ENCODE measurements at places on chromosomes 2 and 18.

- no peak for DNase-seq
These were observed 148.7 kb upstream of the ITGA6 start for GRCh38 chr2:172278667-172279066.

DNA sequence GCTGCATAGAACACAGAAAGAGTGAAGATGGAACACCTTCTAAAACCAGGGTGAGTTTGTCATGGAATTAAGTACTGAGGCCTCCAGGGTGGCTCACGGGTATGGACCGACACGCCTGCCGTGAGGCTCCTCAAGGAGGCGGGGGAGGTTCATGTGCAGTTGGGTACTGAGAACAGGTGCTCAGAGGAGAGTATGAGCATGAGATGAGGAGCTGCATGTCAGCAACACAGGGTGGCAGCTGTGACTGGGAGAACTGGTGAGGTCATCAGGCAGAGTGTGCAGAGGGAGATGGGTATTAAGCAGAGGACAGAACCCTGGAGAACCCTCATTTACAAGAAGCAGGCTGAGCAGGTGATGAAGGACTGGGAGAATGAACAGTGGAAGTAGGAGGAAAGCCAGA lies 63.2 kb upstream of the KLHL29 start:
- DNase-seq = no peak

- no peak for DNase-seq
These were observed 466.6 kb upstream of the TNP1 start for GRCh38 chr2:217326238-217327022.

DNA sequence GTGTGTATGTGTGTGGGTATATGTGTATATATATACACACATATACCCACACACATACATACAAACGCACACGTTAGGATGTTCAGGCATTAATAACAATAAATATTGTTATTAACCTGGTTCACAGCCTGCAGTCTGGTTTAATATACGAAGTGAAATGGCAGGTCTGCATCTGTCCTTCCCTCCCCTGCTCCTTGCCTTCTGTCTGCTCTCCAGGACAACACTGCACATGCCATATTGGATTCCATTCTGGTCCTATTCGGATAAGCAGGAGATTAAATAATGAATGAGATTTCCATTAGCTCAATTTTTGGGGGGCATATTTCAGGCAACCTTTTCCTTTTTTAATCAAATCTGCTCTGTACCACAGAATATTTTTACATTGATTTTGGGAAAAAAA lies 158.0 kb downstream of the CELF4 start:
- no peak for DNase-seq

DNA sequence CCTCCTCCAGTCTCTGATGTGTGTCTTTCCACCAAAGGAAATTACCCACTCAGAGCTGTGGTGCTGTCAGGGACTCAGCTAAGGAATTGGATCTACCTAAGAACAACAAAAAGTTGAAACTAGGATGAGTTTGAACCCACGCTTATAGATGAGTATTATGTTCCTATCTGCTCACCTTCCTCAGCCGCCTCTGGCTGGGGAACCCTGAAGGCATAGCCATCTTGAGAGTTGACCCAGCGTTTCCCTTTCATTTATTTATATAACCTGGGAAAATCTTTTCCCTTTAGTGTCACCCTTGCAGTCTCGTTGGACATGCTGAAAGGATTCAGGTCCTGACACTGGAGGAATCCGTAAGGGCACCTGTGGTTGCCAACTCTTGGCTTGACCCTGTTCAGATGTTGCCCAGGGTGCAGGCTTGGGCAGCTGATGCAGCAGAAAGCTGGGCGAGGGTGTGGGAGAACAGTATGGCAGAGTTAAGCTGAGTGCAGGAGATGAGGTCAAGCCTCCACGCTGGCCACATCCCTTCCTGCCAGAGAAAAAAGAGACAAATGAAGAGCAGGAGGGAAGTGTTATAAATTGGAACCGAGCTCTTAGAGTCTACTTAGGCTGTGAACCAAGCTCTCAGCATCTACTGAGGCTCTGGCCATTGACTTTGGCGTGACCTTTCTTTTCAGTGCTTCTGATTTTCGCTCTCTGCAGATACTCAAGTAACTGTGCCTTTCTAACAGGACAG lies 1.9 kb downstream of the CDH20 start:
- no peak for DNase-seq

- peak; percentile 36 for DNase-seq
These were observed 1.1 kb downstream of the NPC1 start for GRCh38 chr18:23585007-23585871.

DNA sequence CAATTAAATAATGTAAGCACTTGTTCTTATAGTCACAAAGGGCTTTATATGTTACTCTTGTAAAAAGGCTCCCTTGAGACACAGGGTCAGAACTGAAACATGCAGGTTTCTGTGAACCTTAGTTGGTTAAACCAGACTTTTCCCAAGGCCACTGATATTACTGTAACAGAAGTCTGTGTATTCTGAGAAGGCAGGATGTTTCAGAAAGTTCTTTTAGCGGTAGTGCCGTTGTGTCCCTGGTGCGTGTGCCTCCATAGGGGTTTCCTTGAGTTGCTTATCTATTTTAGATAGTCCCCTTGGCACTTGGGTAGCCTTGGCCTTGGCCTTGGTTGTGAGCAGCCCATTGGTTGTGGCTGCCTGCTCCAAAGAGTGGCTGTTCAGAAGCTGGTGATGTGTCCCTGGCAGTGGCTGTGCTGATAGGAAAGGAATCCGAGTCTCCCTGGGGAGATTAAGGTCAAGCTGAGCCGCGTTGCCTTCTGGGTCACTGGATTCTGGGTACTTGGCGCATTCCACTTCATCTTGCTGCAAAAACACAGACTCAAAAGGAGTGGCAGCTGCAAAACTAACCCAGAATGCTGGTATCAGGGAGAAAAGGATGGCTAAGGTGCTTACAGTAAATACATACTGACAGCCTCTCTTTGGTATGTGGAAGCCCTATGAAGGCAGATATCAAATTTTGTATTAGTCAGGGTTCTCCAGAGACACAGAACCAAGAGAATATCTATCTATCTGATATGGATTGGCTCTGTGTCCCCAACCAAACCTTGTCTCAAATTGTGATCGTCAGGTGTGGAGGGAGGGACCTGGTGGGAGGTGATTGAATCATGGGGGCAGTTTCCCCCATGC lies 69.7 kb downstream of the FHOD3 start:
- no peak for DNase-seq

Data from CD4-positive, alpha-beta T cell treated with Interleukin-15 for 4 hours (primary cell).